ENCODE measurements at places on chromosomes 1 and 21.

GRCh38 chr1:84164567-84165021 is 20.5 kb downstream of the PRKACB start:
- no peak for DNase-seq

DNA sequence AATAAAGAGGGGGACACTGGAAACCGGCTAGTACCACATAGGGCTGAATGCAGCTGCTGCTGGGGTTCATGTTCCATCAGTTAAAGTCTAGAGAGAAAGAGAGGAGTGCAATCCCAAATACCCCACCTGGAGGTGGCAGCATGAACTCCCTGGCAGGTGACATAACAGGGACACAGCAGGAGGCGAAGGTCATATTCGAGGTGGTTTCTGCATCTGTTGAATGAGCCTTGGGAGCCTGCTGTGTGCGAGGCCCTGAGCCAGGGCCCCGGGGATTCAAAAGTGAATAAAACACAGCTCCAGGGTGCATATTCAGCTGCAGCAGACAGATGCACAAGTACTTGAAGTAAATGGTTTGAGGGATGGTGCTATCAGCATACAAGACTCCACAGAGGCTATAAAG is 456.8 kb downstream of the SETD4 start:
- DNase-seq = no peak

DNA sequence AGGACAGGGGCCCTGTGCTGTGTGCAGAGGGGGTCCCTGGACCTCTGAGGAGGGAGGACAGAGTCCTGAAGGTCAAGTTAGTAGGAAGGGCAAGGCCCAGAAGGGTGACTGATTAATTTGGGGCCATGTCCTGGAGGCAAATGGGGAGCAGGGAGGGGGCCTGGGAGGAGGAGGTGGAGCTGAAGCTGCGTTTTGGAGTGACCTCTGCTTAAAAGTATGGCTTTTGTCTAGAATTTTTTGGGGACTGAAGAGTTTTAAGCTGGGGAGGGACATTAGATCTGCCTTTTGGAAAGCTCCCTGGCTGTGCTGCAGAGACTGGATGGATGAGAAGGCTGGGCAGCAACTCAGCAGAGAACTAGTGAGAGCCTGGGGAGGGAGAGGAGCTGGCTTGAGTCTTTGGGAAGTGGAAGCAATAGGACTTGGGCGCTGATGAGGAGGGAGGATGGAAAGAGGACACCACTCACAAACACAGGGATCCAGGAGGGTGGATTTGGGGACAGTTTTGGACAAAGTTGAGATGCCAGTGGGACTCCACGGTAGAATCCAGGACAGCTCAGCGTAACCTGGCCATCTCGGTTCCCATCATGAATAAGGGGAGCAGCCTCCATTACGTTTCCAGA is 52.9 kb downstream of the ACBD3 start:
- DNase-seq = no peak

DNA sequence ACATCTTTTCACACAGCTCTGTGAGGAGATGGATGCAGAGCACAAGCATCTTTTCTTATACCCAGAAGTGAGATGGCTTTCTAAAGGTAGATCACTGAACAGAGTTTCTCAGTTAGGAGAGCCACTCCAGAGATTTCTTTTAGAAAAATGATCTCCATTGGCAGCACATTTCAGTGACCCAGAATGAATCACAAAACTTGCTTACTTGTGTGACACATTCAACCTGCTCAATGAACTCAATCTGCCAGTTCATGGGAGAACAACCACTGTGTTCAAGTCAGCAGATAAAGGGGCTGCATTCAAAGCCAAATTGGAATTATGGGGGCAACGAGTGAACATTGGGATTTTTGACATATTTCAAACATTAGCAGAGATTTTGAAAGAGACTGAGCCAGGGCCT is 78.3 kb downstream of the UCHL5 start:
- DNase-seq = no peak

GRCh38 chr1:234658138-234658537 is 48.2 kb upstream of the IRF2BP2 start:
- DNase-seq = no peak

DNA sequence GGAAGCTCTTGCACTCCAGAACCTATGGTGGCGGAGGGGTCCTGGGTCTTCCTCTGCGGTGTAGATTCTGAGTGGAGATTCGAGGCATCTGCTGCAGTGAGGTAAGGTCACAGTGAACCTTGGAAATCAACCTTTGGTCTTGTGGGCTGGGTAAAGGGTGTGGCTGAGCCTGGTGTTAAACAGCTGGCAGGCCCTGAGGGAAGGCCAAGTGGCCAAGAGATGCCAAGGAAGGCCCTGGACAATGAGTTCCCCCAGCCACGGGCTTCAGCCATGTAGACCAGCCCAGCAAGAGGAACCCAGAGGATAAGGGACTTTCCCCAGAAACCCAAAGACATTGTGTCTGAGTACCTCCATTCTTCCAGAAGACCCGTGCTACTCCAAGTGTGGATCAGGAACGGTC is 137.2 kb upstream of the ETS2 start:
- no peak for DNase-seq

DNA sequence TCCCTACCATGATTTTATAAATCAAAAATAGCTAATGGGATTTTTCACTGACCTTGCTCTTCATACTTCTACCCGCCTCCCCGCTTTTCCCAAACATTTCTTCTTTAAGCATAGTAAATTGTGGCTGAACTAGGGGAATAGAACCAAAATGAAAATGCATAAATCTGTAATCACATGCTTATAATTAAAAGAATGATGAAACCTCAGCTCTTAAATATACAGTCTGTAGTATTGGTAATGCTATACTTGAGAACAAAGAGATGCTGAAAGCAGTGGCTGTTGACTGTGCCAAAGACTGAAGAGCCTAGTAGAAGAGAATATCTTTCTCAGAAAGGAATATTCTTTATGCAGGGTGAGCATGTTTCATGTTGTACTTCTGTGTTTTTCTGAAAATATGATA is 249.1 kb downstream of the GREM2 start:
- no peak for DNase-seq

GRCh38 chr1:21815724-21816321 is 3.8 kb downstream of the LDLRAD2 start:
- no peak for DNase-seq

- no peak for DNase-seq
Observed at GRCh38 chr1:15573477-15573876, 11.4 kb downstream of the AGMAT start.

DNA sequence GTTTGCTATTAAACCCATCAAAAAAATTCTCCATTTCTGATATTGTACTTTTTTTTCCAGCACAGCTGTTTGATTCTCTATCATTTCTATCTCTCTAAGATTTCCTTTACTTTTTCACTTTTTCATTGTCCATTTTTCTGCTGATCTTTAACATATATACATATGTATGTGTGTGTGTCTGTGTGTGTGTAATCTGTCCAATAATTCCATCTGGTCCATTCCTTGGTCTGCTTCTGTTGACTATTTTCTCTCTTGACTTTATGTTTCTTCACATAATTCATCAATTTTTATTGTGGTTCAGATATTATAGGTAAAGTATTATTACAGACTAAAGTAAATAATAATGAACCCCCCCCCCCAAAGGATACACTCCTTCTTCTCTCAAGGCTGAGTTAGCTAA is 84.2 kb downstream of the RGS7 start:
- no peak for DNase-seq

DNA sequence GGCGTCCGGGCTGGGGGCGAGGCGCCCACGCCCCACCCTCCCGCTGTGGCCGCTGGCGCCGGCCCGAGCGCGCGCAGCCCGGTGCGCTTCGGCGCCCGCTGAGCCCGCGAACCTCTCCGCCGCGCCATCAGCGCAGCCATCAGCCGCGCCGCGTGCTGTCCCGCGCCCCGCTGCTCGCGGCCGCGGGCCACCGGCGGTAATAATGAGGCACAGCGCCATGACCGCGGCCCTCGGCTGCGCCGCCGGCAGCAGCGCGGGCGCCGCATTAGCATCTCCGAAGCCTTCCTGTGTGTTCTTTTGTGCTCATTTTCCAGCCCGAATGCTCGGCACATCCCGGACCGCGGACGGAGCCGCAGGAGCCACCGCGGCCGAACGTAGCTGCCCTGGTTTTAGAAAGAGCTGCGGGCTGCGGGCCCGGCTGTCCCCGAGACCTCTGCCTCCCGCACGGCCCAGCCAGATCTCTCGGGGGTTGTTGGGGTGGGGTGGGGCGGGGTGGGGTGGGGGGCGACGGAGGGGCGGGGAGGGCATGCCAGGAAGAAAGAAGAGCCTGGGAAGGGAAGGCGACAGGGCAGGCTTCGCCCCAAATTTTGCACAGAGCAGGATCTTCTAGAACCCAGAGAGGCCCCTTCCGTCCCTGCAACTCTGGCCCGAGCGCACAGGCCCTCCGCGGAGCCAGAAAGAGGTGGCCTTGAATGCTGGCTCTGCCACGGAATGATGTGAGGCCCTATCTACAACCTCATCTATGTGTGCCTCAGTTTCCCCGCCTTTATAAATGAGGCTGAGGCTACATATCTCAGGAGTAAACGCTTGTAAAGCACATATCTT is 55.3 kb downstream of the RRAGC start:
- no peak for DNase-seq

- DNase-seq = no peak
Observed at GRCh38 chr1:62514746-62515423, 78.0 kb downstream of the USP1 start.

GRCh38 chr1:239353536-239353935 is 32.8 kb upstream of the CHRM3 start:
- DNase-seq = no peak

GRCh38 chr1:236862219-236862591 is 67.1 kb downstream of the MTR start:
- DNase-seq = no peak

GRCh38 chr1:224544346-224545110 is 71.6 kb upstream of the CNIH3 start:
- no peak for DNase-seq

DNA sequence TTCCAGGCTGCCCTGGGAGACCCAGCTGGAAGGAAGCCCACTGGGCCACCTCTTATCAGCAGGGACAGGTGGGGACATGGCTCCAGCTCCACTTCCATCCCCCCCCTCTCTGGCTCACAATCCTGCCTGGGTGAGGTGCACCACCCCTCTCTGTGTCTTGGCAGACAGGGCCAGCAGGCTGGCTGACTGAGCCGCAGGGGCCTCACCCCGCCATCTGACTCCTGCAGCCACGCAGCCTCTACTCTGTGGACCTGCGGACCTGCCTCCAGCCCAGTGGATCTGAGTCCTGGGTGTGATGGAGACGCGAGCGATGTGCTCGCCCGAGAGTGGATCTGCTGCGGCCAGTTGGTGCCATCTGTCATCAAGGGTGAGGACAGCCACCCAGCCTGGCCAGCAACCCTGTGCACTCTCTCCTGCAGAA is 30.1 kb downstream of the RCC2 start:
- DNase-seq = no peak

DNA sequence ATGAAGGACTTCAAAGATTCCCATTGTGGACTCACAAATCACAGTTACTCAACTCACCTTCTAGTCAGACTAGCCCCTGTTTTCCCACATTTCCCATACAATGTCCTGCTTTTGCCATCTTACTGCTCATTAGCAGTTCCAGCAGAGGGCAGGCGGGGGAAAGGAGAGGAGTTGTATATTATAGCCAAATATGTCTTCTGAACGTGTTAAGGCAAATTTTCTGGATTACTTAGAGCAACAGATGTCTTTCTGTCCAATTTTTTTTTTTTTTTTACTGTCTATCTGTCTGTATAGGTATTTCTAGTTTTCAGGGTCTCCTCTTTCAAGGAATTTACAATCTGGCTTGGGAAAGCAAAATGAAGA is 29.9 kb upstream of the DDAH1 start:
- DNase-seq = no peak

DNA sequence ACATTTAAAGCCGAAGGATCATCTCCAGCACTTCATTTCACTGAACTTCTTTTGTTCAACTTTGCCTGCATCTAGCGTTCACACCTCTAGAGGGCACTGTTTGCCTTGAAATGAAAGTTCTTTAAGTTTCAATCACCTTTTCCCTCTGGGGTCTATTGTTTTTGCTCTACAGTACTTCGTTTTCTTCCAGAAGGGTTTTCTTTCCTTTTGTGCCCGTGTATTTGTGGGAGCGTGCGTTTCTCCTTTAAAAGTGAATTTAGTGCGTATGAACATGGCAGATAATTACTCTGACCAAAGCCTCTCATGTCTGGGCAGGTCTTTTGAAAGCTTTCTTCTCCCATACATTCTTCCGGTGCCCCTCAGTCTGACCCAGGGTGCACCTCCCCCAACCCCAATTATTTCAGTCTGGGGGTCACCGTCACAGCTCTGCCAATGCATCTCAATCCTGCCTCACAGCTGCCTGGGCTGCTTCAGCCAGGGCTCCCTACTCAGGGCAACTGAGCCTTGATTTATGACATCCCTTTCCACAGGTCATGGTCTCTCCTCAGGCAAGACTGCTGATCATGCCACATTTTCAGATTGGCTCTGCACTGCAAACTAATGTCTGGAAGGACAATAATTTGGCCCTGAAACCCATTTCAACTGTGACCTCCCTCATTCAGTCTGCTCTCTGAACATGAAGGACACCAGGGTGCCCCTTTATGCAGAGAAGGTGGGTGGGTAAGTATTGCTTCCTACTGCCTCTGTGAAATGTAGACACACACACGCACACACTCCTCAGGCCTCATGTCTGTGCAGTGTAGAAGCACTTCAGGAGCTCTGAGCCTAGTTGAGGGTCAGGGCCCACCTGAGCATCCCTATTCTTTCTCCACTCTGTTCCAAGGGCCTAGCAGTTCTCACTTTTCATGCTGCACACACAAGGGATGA is 88.6 kb downstream of the NUF2 start:
- DNase-seq = no peak

DNA sequence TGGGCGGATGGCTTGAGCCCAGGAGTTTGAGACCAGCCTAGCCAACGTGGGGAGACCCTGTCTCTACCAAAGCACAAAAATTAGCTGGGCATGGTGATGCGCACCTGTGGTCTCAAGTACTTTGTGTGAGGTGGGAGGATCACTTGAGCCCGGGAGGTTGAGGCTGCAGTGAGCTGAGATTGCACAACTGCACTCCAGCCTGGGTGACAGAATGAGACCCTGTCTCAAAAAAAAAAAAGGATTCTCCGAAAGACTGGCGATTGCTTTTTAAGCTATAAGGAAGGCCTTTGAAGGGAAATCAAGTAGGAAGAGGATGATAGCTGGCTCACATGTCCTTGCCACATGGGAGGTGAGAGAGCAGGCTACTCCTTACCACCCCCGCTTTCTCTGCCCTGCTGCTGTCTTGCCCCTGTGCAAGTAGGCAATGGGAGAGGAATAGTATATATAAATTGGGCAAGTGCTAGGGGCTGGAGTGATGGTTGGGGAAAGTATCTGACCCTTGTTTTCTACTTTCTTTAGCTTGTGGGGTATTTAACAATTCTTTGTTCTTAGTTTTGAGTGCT is 3.8 kb upstream of the LAMTOR5 start:
- DNase-seq = no peak

- DNase-seq = no peak
Observed at GRCh38 chr1:231032963-231033362, 7.1 kb downstream of the FAM89A start.

- no peak for DNase-seq
Observed at GRCh38 chr1:3240524-3241235, 171.7 kb downstream of the PRDM16 start.
